Progenitor cell of endocrine pancreas (in vitro differentiated cells): ENCODE measurements at places on chromosomes 16 and 17. TPM values are rescaled to one million over a fixed set of nuclear protein-coding genes. Genes with fewer than 3 reads are reported as not detected.

GP2 gene
- 13.4 and 17.8 TPM in 2 replicates for total RNA-seq

- DNase-seq = no peak
Measured at GRCh38 chr16:50996830-50997186, 154.3 kb downstream of the SALL1 start.

GRCh38 chr17:49074851-49075540 lies 57.6 kb upstream of the B4GALNT2 start:
- no peak for DNase-seq

TBC1D3E gene
- 0.14 TPM in 1 of 2 replicates, not detected in the other for total RNA-seq

DNA sequence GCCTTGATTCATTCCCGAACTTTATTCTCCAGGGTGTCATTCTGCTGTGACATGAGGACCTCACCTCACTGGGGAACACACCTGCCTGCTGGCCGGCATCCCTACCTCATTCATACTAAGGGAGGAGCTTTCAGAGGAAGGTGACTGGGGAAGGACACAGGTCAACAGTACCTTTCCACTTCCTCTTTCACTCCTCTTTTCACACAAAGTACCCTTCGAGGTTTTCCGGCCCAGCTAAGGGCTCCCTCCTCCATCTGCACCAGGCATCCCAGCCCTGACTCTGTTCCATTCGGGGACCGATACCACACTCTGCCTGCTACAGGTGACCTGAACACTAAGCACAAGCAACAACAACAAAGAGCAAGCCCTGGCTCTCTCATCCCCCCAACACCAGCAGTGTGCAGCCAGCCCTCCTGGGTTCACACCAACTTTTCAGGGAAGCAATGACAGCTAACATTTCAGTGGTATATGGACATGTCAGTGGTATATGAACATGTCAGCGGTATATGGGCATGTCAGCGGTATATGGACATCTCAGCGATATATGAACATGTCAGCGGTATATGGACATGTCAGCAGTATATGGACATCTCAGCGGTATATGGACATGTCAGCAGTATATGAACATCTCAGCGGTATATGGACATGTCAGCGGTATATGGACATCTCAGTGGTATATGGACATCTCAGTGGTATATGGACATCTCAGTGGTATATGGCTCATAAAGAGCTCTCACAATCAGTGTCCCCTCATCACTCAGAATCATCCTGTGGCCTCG lies 16.0 kb downstream of the TRIM25 start:
- DNase-seq = no peak

KRTAP3-1 gene
- not detected in 2 replicates for total RNA-seq

DNA sequence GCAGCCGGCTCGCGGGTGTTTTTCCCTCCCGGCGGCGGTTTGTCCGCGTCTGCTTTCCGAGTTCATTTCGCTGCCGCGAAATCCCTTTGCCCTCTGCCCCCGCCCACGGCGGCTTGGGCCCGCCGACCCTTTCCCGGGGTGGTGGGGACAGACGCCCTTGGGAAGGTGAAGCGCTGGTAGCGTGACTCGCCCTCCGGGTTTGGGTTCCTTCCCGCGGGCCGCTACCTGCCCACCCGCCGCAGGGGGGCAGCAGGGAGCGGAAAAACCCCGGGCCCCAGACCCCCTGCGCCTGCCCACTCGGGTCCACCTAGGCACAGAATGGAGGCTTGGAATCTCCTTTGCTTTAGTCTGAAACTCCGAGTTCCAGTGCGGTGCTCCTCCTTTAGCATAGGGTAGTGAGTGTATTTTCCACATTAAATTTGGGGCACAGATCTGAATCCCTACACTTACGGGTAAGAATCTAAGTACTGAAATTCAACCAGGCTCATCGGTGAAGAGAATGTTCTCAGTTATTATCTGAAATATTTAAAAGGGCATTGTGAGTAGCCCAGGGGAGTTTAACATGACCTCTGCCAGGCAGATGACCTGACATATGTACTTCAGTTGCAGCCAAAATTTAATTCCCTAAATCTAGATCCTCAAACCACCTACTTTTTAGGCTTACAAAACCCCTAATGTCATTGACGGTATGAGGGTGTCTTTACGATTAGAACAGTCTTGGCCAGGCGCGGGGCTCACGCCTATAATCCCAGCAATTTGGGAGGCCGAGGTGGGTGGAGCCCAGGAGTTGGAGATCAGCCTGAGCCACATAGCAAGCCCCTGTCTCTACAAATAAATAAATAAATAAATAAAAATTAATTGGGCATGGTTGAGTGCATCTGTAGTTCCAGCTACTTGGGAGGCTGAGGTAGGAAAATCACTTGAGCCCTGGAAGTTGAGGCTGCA lies 1.0 kb downstream of the NME2 start:
- DNase-seq = peak; percentile 66

- peak; percentile 84 for DNase-seq
Measured at GRCh38 chr16:89560378-89561141, at the start of gene RPL13. Gene RPL13, plus strand, starts transcription at chr16:89560682. Its CDS starts 278 bp downstream, at chr16:89560960.

DNA sequence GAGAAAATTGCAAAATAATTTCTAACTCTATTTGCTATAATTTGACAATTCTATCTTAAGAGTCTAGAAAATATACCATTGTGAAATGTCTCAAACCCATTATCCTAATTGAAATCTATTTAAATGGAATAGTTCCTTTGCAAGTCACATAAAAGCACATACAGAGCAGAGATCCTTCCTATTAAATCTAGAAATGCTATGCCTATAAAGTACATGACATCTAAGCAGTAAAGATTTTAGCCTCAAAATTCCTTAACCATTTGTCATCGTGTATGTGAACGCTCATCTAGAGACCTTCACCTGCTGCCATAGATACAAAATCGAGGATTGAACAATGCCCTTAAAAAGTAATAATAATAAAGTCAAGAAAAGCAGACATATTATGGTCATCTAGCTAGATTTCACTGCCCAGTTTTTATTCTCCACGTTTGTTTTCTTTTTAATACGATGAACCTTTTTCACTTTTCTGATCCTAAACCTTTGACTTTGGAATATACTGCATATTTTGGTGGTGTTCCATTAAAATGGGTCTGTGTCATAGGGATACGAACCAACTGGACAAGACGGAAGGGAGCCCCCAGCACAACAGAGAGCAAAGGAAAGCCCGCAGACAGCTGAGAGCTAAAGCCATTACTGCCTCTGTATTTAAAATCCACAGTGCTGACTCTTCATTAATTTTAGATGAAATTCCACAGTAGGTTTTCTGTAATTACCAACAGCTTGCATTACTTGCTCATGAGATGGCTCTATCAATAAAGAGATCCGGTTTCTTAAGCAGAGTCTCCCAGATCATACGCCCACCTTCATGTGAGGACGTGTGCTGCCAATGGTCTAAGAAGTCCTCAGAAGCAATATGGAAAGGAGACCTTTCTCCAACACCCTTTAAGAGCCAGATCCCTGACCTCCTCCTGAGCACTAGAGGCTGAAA lies 17.6 kb downstream of the TEX2 start:
- no peak for DNase-seq

DNA sequence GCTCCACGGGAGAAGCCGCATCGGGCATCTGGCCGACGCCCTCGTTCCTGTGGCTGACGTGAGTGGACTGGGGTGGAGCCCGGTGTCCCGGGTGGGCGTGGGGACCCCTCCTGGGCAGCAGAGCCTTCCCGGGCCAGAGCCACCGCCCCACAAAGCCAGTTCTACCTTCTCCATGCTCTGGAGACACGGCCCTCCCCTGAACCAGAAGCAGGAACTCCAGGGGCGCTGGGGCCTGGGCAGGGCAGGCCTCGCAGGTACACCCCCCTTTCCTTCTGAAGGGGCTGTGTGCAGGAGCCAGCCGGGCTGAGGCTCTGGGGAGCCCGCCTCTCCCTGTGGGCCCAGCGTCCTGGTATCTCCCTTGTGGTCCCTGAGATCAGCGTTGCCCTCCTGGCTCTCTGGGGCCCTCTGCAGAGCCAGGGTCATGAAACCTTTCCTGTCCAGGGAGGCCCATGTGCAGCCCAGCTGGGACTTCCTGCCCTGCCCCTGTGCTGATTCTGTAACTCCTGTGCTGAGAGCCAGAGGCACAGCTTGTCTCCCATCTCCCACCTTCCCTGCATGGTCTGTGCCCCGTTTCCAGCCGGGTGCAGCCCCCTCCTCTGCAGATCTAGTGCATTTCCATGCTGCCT lies 6.5 kb downstream of the PIGQ start:
- no peak for DNase-seq

SLC6A2 gene
- total RNA-seq = not detected in 2 replicates

- peak; percentile 36 for DNase-seq
Measured at GRCh38 chr17:978103-979093, 1.2 kb downstream of the NXN start.

DNA sequence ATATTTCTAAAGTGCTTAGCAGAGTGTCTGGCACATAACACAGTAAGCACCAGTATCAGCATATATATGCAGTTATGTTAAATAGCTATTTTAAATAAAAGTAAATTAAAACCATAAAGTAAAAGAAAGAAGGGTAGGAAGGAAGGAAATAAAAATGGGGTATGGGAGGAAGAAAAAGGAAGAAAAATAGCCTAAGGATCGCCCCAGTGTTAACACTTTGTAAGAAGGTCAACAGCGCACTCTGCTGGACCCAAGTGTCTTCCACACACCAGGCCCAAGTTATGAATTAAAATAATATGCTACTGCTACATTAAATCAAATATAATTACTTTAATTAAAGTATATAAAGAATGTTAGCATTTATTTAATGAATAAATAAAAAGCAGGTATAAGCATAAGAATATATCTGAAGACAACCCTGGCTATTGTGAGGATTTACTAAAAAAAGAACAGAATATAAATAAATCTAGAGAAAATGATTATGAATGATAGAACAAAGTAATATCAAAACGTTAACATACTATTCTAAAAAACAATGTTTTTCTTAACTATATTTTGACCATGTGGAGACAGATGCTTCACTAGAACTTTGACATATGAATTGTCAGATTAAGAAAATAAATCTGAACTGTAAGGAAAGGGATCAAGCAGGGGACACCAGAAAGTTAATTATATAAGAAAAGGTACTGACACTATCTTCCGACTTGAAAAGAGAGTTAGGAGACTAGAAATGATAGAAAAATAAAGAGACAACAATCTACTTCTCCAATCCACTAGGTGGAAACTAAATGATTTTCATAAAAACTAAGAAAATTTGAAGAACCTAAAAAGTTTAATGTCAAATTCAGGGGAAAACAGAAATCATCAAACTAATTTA lies 25.9 kb downstream of the BRIP1 start:
- DNase-seq = peak; percentile 15

GRCh38 chr17:30414486-30414885 lies 35.8 kb downstream of the CPD start:
- no peak for DNase-seq

- DNase-seq = no peak
Measured at GRCh38 chr16:73026754-73027684, 20.9 kb downstream of the ZFHX3 start.

- peak; percentile 89 for DNase-seq
Measured at GRCh38 chr17:82098169-82098938, at the start of gene FASN. Gene FASN, minus strand, starts transcription at chr17:82098236. Its CDS starts 1,791 bp downstream, at chr17:82096445.

CES1 gene
- total RNA-seq = not detected in 2 replicates

DNA sequence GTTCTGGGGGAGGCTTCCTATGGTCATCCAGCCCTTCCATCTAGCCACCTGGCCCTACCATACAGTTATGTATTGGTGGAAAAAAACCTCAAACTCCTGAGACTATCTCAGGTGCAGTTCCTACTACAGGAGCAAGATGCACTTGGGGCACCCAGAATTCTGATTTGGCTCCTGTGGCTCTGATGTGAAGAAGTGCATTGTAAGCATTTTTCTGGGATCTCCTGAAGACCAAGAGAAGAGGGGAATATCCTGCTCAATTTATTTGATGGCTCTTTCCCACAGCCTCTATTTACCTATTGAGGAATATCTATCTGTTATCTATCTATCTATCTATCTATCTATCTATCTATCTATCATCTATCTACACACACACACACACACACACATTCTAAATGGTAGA lies 1981.5 kb downstream of the TP53TG3F start:
- DNase-seq = no peak

SLC38A8 gene
- 0.24 and 0.80 TPM in 2 replicates for total RNA-seq

CLEC10A gene
- total RNA-seq = not detected in 2 replicates

- DNase-seq = no peak
Measured at GRCh38 chr17:50708050-50709000, 611 bp upstream of the ANKRD40 start.

NPIPB9 gene
- 3.2 and 3.4 TPM in 2 replicates for total RNA-seq

FBXL16 gene
- 4.3 TPM in 2 replicates for total RNA-seq
